H1 (cell line): ENCODE measurements at places on chromosomes 5 and 9. TPM values are rescaled to one million over a fixed set of nuclear protein-coding genes. Genes with fewer than 3 reads are reported as not detected.

DNA sequence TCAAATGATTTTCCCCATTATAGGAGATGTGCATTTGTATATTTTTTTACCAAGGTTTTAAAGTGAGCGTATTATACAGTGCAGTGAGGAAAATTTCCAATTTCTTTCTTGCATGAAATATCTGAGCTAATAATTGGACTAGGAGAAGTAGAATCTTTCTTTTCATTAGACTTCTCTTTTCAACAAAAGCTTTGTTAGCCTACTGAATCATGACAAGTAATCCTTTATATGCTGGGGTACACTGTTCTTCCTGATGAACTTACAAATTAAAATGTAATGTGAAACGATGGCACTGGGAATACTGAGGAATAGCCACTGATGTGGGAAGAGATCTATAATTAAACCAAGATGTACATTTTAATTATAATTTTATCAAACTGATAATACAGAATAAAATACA lies 829.6 kb downstream of the PTPRD start:
- no peak for DNase-seq

DNA sequence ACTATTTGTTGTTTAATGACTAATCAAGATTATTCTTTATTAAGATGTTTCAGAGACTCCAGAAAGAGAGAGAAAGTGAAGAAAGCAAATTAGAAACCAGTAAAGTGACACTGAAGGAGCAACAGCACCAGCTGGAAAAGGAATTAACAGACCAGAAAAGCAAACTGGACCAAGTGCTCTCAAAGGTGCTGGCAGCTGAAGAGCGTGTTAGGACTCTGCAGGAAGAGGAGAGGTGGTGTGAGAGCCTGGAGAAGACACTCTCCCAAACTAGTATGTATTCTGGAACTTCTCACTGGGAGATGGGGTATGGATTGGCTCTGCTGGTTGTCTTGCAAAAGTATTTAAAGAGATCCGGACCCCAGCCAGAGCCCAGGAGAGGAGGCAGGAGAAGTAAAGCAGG lies 33.6 kb downstream of the RAB14 start:
- DNase-seq, result no peak

GRCh38 chr9:88872192-88872946 lies 118.9 kb upstream of the S1PR3 start:
- no peak for DNase-seq

The FBXL7 gene
- total RNA-seq, result 17.8 and 19.1 TPM in 2 replicates

DNA sequence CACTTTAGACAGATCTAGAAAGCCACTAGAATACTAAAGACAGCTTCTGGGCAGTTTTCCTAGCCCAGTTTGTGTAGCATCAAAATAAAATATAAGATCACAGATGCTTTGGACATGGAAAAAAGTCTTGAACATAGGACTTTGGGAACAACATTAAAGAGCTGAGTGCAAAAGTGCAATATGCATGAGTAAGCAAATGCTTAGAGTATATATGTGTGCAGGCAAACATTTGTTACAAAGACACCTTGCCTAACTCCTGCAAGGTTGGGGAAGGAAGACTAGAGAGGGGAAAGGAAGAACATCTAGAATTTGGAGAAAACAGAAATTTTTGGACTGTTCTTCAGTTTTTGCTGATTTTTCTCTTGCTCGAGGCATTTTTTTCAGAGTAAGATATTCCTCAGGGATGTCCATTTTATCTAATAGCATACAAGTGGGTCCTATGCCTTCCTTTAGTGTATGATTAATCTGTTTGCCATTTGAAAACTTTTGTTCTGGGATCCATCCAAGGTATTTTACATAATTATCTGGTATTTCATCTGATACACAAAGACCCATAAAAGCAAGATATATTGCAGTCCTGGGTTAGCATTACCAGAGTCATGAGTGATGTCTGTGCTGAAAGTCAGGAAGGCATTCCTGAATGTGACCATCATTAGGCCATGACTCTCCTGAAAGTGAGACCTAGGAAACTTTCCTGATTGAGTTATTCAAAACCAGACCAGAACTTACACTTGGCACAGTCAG lies 142.0 kb upstream of the RGMB start:
- no peak for DNase-seq

DNA sequence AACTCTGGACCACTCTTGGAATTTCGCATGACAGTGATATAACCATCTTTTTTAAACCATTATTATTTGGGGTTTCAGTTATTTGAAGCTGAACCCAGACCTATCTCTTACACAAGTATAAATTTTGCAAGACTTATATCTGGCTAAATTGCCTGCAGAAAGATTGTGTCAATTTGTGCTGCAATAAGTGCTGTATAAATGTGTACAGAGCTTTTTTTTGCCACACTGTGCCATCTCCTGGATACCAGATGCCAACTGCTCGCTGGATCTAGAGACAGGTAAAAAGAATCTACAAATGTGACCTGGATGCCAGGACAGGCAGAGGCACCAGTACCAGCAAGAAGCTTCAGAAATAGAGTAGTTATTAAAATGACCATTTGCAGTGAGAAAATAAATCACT lies 25.9 kb upstream of the TTC39B start:
- no peak for DNase-seq

GRCh38 chr5:81204205-81204604 lies 28.9 kb upstream of the CKMT2 start:
- DNase-seq, result no peak

DNA sequence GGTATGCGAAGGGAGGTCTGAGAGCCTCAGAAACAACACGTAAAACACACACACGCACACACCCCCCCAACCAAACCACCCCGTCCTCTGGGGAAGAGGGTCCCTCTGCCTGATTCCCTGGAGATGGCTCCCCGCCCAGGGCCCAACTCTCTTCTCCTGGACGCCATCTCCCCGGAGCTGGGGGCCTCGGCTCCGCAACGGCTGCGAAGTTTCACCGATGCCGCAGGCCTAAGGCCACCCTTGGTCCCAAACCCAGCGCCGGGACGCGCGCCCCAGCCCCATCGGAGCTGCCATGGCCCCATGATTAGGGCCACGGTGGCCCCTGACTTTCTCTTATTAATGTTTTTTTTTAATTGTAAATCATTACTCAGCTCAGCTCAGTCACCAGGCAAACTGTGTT lies 181.4 kb upstream of the TBCA start:
- no peak for DNase-seq

GRCh38 chr9:104027295-104027694 lies 66.8 kb upstream of the SMC2 start:
- DNase-seq, result no peak

The IRX4 gene
- total RNA-seq, result 0.82 and 1.2 TPM in 2 replicates

GRCh38 chr9:78939311-78940065 lies 632.3 kb upstream of the TLE4 start:
- DNase-seq, result no peak

- no peak for DNase-seq
These were observed 157.0 kb upstream of the RAI14 start for GRCh38 chr5:34499001-34499734.

DNA sequence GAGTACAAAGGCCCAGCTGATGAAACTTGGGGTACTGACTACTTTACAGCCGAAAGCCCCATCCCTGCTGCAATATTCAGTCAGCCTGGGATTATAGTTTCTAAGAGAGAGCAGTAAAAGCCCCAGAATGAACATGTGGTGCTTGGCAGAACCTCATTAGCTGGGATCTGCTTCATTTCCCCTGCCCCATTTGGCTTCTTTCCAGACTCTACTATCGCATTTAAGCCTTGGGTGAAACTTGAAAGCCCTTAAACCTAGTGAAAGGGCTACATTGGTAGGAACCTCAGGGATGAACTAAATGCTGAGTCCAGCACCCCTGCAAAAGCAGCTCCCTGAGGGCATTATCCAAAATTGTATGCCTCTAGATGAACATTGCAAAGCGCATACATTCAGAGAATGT lies 631.1 kb downstream of the ACTL7B start:
- DNase-seq, result no peak

- peak; percentile 68 for DNase-seq
These were observed 711 bp downstream of the IRX1 start for GRCh38 chr5:3596261-3596825.

The THBS4 gene
- total RNA-seq, result 12.8 and 14.2 TPM in 2 replicates

DNA sequence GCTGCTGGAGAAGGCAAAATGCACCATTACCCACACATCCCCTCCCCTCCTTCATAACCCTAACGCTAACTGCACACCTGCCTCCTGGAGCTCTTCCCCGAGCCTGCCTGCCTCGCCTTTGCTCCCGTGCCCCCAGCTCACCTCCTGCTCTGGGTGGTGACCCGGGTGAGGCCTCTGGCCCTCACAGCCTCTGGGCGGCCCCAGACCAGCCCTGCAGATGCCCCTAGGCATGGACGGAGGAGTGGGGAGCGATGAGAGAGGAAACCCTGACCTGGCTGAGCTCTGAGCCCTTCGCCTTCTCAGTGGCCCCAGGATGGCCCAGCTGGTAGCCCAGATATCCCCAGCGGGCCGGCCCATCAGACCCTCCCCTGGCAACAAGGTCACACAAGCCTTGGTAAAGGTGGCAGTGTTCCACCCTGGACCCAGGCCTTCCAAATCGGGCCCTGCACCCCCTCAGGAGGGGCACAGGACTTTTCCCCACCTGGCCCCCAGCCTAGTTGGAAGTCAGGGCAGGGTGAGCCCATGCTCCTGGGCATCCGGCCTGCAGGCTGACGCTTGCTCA lies 14.5 kb upstream of the CAMSAP1 start:
- no peak for DNase-seq

The FOXD4L5 gene
- 0.13 TPM in 1 of 2 replicates, not detected in the other for total RNA-seq

The ADAMTS13 gene
- total RNA-seq, result 5.1 and 5.8 TPM in 2 replicates

The ADGRV1 gene
- 62.2 and 62.3 TPM in 2 replicates for total RNA-seq

The C9orf153 gene
- total RNA-seq, result 0.65 TPM in 1 of 2 replicates, not detected in the other

The PCDHB15 gene
- 3.9 and 4.0 TPM in 2 replicates for total RNA-seq

The DAB2IP gene
- 39.5 and 41.4 TPM in 2 replicates for total RNA-seq

The KCNV2 gene
- not detected in 2 replicates for total RNA-seq

DNA sequence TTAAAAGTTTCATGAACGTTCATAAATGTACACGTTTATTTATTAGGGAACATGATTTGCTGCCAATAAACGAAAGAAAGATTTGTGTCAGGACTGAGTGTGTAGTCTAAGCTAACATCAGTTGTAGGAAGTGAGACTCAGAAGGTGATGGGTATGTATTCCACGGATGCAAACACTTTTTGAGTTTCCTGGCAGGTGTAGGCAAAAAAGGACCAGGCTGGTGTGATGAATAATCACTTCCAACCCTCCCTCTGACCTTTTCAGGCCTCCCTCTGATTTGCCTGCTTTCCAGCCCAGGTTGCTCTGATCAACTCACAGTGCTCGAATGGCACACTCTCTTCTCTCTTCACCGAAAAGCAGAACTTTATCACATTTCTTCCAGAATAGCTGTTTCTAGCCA lies 51.8 kb downstream of the BASP1 start:
- no peak for DNase-seq

DNA sequence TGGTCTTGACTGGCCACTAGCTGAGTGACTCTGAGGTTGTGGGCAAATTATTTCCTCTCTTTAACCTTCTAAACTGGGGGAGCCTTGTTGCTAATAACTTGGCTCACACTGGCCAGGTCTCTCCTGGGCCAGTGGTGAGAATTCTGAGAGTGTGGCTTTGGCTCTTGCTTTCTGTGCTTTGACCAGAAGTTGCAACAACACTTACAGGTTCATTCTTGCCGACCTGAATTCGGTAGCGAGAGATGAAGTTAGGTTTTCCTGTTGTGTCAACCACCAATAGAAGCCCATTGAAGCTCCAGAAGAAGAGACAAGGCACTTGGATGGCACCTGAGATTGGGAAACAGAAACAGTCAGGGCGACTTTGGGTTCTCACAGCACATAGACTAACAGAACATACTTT lies 19.8 kb downstream of the FAXDC2 start:
- DNase-seq, result no peak

DNA sequence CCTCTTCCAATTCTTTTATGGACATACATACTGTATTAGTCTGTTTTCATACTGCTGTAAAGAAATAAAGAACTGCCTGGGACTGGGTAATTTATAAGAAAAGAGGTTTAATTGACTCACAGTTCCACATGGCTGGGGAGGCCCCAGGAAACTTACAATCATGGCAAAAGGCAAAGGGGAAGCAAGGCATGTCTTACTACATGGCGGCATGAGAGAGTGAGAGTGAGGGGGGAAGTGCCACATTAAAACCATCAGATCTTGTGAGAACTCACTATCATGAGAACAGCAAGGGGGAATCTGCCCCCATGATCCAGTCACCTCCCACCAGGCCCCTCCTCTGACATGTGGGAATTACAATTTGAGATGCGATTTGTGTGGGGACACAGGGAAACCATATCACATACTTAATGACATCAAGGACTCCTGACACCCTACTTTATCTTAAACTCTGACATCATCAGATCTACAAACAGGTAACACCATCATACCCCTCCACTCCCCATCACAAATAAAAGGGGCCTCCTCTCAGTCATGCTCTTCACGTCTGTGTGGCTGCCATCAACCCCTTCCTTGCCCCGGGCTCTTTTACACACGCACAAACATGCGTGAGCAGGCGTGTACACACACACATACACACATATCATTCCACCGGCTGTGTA lies 9.7 kb downstream of the ANKRD33B start:
- DNase-seq, result no peak

DNA sequence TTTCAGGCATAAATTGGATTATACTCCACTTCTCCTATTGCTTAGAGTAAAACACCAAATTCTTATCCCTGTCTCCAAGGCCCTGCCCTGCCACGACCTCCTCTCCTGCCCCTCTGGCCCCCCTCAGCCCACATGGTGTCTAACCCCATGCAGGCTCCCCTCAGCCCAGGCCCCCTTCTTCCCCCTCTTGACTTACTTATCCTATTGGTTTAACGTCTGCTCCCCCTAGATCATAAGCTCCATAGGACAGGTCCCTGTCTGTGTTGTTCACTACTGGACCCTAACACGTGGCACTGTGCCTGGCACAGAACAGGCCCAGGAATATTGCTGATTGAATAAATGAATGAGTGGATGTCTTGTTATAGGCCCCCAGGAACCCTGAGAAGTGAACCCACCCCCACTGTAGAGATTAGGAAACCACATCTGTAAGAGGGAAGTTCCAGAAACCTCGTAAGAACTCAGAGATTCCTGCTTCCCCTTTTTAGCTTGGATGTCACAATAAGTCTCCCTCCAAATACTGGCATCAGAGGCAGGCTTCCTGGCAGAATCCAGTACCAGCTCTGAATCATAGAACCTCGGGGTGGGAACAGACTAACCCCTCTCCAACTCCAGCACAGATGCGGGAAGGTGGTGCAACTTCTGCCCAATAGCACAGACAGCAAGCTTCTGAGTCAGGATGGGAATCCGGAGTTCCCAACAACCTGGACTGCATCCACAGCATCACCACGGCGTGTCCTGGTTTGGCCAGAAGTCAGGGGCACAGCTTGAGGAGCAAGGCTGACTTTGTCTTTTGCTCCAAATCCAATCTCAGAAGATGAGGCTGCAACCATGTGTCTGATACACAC lies 31.5 kb downstream of the HRH2 start:
- no peak for DNase-seq

The FUBP3 gene
- 70.1 and 76.4 TPM in 2 replicates for total RNA-seq

GRCh38 chr5:141657937-141658545 lies 6.8 kb upstream of the FCHSD1 start:
- DNase-seq, result no peak

- DNase-seq, result no peak
These were observed 194.4 kb upstream of the PTGER4 start for GRCh38 chr5:40485021-40485998.
